ENCODE measurements at places on chromosomes 11 and 22.

- no peak for DNase-seq
These were observed 27.4 kb downstream of the FBLN1 start for GRCh38 chr22:45529971-45530575.

GRCh38 chr22:42743501-42743991 lies 22.9 kb upstream of the A4GALT start:
- no peak for DNase-seq

GRCh38 chr11:40986320-40986719 lies 473.1 kb downstream of the LRRC4C start:
- no peak for DNase-seq

- no peak for DNase-seq
These were observed 601.8 kb downstream of the INSC start for GRCh38 chr11:15716550-15716949.

DNA sequence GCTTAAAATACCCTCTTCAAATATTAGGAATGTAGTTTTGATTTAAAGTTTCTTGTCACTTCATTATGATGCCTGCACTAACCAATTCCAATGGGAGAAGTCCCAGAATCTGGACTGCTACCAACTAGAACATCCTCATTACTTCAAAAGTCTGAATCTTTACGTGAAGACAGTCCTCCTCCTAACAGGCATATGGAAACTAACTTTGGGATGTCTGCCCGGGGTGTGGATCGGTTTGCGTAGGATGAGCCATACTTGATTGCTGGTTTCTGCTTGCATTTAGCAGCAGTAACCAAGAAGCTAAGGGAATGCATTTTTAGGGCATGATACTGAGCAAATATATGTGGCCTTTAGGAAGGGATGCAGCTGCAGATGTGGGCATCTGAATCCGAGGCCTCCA lies 177.1 kb downstream of the LRRC4C start:
- DNase-seq, result no peak

DNA sequence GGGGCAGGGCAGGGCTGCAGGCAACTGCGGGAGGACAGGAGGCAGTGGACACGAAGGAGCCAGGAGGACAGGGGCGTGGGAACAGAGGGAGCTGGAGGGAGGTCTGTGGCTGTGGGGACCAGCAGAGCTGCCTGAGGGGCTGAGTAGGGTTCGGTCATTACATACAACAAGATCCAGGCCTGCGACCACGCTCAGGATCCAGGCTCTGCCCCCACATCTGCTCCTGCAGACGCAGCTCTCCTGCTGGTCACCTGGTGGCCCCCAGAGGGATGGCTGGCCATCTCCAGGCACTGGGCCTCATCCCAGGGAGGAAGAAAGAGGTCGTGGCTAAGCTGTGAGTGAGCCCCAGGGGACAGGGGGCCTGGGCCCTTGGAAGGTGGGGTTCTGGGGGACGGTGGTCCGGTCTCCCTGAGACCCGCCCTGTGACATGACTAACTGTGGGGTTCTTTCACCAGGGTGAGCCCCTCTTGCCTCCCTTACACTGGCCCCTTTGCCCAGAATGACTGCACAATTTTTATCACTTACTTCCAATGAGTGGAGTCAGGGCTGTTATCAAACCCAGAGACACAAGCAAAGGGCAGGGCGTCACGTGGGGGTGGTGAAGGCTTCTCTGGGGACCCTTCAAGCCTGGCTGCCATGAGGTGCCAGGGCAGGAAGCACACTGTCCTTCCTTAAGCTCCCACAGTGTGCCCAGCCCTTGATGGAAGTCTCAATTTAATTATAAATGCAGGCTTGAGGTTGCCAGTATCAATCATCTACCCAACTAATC lies 6.7 kb upstream of the APOBEC3A start:
- DNase-seq, result no peak

Data from NCI-H2227 treated with DMSO at 0.1 percent for 48 hours (cell line).